ENCODE measurements at places on chromosomes 5 and 9.

- no peak for DNase-seq
These were observed 63.0 kb downstream of the LMX1B start for GRCh38 chr9:126676685-126677143.

- no peak for DNase-seq
These were observed 136.0 kb upstream of the EFNA5 start for GRCh38 chr5:107806705-107807104.

DNA sequence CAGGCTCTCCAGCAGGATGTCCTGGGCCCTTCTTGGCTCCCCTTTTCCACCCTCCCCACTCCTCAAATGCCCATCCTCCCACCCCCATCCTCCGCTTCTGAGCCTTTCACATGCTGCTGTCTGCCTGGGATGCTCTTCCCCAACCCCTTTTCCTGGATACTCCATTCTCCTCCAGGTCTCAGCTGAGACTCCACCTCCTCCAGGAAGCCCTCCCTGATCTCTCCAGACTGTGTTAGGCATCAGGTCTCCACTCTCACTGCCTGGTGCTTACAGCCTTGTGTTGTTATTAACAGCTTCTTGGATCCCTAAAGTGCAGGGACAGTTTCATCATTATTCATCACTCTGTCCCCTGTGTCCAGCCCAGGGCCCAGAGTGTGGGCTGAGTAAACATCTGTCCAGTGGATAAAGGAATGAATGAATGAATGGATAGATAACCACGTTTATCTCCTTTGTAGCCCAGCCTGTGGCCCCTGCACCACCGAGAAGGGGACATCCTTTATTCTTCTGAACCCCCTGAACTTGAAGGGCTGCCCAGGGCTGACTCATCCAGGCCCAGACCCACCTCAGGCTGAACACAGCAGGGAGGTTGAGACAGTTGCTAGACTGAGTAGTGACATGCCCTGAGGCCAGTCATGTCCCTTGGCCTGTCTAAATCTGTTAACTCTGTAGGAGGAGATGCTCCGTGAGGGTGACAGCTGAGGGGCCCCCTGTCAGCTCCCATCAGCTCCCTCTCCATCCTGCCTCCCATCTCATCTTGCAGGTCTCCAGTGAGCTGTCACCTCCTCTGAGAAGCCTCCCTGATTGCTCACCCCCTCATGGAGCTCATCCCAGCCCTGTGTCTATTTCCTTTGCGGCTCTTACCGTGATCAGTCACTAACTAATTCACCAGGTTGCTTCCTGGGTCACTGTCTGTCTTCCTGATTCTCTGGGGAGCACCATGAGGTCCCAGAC is 14.6 kb upstream of the LAMC3 start:
- DNase-seq = no peak

DNA sequence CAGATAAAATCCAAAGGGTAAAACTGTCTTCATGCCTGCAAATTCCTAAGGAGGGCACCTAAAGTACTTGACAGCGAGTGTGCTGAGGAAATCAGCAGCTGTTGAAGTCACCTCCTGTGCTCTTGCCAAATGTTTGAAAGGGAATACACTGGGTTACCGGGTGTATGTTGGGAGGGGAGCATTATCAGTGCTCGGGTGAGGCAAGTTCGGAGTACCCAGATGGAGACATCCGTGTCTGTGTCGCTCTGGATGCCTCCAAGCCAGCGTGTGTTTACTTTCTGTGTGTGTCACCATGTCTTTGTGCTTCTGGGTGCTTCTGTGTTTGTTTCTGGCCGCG is 727 bp upstream of the ADRB2 start:
- DNase-seq = no peak

- no peak for DNase-seq
These were observed 96.4 kb downstream of the EBF1 start for GRCh38 chr5:159003045-159004030.

- no peak for DNase-seq
These were observed 1.5 kb downstream of the SHROOM1 start for GRCh38 chr5:132828846-132829494.

DNA sequence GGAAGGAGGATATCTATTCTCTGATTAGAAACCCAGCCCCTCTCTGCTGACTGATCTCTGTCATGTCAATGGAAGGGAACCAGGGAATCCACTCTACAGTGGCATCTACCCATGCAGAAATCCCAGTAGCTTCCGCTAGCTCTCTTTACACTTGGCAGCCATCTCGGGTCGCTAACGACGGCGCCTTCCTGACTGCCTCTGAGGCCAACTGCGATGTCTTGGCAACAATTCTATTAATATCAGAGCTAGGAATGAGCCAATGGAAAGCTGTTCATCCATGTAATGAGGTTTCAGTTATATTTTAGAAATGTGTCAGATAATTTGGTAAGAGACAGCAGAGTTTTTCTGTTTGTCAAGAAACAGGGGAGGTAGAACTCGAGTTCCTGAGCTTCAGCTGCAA is 67.6 kb upstream of the ATP10B start:
- DNase-seq = no peak

GRCh38 chr5:92850886-92851285 is 730.1 kb downstream of the NR2F1-AS1 start:
- DNase-seq = no peak

DNA sequence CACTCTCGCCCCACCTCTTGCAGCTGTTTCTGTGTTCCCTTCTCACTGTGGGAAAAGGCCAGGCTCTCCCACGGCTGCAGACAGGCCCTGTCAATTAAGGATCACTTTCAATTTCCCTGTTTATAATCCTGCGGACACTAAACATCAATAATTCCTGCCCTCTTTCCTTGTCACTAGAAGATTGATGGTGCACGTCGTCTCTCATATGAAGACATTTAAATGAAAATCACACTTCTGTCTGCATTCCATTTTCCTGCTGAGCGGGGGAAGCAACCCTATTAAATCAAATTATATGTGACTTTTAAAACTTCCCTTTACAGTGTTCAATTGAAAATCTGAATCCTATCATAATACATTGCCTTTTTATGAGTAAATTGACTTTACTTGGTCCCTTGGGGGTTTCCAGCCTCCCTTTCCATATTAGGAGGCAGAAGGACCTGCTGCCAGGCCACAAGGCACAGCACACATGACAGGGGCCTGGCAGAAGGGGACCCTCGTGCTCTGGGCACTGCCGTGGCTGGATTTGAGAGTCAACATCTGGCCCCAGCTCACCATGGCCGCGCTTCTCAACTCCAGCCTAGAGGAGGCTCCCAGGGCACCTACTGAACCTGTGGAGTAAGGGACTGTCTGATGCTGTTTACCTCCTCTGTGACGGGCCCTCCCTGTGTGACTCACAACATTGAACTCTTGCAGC is 311.0 kb upstream of the IRX4 start:
- DNase-seq = no peak

GRCh38 chr5:15256485-15256884 is 243.5 kb upstream of the FBXL7 start:
- no peak for DNase-seq

- no peak for DNase-seq
These were observed 134.9 kb upstream of the PANK3 start for GRCh38 chr5:168714046-168714445.
